ENCODE measurements at places on chromosomes 2 and 18.

DNA sequence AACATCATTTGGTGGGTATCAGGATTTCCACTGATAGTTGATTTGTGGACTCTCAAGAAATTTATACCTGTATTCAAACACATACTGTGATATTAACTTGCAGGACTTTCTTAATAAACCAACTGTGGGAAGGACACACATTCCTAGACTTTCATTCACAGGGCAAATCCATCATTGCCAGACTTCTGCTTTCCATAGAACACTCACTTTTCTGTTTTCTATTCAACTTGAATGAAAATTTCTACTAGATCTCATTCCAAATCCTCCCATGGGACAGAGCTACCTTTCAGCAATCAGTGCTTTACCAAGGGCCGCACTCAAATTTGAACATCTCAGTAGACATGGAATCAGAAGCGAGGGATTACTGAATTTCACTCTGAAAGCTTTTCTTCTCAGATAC is 612.5 kb downstream of the IRS1 start:
- DNase-seq = no peak

GRCh38 chr18:41396211-41396610 is 558.8 kb upstream of the PIK3C3 start:
- no peak for DNase-seq

GRCh38 chr2:100731535-100731981 is 88.4 kb upstream of the NPAS2 start:
- DNase-seq = no peak

DNA sequence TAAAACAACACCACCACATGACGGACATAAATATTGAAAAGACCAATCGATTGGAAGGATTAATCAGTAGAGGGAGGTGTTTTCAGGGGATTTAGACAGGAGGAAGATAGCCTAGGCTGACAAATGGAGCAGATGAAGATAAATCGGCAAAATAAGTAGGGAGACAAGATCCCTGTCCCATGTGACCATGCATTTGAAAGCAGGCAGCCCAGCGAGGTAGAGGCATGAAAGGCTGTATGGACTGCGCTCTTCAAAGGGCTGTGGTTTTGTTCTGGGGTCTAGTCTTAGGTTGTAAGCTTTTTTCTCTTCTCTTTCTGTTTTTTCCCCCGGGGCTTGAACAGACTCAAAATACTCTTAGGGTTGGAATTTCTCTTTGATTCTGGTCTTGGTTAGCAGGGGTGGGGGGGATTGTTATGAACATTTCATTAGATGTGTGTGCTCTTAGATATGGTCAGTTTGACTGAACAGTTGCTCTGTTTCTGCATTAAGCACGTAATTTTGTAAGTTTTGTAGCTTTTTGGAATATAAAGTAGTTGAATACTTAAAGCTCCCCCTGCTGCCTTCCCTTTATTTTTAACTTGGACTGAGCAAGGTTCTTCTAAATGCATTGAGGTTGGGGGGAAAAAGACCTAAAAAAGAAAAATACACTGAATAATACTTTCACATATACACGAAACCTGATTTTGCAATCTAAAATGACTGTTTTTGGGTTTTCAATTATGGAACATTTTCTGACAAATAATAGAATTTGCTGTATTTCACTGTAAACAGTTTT is 32.2 kb downstream of the ZNF532 start:
- DNase-seq = no peak

DNA sequence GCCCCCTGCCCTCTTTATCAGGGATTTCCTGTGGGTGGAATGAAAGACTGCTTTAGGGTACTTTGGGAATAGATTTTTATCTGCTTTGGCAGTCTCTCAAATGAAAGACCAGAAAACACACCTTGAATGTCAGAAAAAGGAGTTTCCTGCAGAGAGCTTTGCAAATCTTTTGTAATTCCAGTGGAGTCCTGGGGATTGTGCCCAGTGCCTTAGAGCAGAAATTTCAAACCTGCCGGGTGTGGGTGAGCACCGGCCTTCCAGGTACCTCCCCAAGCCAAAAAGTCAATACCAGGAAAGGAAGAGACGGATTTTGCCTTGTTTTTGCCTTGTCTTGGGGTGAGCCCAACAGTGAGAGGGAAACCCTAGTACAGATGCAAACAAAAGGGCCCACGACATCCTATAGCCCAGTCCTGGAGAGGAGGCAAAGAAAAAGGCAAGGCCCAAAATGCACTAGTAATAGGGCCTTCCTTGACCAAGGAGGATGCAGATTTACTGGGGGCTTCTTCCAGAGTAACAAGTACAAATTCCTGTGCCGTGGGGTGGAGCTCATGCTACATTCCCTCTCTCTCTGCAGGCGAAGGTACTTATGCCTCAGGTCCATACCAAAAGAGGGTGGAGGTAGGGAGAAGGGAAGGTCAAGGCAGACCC is 36.4 kb downstream of the FOXI3 start:
- DNase-seq = no peak

DNA sequence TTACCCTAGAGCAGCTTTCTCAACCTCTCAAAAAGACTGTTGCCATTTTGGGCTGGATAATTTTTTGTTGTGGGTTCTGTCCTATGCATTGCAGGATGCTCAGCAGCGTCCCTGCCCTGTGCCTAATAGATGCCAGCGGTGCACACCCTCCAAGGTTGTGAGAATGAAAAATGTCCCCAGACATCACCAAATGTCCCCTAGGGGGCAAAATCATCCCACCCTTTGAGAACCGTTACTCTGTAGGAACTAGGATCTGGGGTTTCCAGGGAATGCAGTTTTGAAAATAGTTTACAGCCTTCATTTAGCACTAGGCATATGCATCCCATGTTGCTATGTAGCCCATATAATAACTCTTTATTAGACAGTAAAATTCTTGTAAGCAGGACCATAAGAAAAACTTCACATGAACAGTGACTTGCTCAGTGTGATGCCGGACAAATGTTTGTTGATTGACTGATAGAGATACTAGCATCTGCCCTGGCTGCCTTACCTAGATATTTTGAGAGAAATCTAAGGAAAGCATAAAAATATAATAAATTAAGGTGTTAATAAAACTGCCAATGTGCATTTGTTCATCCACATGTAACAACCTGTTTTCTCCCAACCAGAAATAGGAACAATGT is 79.2 kb upstream of the EPC2 start:
- DNase-seq = no peak

Measured in LoVo (cell line).